Activated CD4-positive, CD25-positive, alpha-beta regulatory T cell (primary cell): ENCODE measurements at places on chromosomes 3 and 15.

DNA sequence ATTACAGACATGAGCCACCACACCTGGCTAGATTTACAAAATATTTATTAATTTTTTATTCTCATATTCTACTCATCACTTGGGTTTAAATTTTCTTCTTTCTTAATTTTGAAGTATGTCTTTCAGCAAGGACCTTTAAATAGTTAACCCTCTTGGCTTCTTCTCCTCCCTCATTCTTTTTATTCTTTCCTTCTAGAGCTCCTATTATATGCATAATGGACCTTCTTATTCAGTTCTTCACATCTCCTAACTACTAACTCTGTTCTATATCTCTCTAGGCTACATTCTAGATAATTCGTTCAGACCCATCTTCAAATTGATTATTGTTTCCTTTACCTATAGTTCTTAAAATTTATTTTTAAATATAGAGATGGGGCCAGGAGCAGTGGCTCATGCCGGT lies 43.2 kb upstream of the MTMR14 start:
- no peak for DNase-seq

DNA sequence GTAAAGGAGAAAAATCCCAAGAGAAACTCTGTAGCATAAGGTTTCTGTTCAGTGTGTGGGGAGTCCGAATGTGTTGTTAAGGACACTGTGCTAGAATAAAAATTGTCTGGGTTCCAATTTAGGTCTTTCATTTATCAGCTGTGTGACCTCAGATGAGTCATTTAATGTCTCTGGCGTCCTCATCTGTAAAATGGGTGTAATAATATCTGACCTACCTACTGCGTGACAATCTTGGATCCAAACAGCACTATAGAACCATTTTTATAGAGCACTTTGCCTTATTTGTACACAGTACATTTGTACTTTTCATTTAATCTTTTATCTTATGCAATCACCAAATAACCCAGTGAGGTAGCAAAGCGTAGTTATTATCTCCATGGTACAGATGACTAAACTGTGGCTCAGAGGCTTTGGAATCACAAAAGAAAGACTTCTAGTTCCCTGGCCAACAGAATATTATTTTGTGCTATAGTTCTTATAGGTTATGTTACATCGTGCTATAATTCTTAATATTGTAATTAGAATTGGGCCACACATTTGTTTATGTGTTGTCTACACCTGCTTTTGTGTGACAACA lies 46.6 kb upstream of the TNIK start:
- no peak for DNase-seq

DNA sequence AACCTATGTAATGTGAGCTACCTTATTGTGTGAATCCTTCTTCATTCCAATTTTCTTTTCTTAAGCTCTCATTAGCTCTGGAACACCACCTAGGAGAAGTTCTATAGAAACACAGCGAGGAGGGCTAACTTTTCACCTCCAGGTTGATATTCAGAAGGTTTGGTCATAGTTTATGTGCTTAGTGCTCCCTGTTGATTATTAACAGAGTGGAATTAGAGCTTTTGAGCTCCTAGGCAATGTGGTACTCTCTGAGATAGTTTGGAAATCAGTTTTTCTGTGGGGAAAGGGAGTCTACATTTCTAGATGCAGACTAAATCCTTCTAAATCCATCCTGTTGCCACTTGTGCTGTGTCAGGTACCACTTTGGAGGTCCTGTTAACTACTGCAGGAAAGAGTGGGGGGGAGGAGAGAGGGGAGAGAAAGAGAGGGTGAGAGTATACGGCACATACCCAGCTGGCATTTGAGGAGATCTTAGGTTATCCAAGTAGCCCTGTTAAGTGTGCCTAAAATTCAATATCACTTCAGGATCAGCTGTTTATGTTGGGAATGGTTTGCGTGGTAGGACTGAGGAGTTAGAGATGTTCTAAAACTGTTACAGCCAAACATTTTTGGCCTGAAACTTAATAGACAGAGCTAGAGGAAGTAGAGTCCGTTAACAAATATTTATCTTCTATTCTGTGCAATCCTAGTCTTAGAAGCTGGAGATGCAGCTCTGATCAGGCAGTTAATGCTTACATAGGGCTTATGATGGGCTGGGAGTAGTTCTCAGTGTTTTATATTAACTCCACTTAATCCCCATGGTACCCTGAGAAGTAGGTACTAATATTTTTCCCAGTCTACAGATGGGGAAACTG lies 117.5 kb upstream of the PROK2 start:
- DNase-seq = no peak

DNA sequence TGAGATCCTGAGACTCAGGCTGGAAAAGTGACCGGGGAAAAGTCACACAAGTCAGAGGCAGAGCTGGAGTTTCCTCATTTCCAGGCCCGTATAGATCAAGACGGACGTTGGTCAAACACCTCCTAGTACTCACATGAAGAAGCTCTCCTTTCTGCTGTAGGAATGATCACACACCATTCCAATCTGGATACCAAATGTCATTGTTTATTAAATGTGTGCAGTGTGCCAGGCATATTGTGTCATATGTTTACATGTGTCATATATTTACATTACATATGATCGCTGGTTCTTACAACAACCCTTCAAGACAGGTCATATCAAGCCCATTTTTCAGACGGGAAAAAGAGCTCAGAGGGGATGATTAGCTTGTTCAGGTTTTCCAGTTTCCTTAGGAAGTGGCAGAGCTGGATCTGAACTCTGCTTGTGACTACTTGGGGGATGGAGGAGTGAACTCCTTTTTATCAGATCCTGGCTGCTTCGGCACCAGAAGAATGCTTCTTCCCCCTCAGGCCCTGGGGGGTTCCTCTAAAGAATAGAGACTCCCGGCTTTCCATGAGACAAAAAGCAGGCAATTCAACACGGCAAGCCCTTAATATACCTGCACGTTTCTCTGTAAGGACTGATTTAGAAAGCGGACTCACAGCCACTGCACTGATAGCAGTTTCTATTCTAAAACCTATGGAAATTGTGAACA lies 41.9 kb downstream of the FAM43A start:
- no peak for DNase-seq

GRCh38 chr3:71127052-71127831 lies 456.3 kb downstream of the FOXP1 start:
- DNase-seq = no peak

GRCh38 chr3:53350652-53351051 lies 3.3 kb upstream of the DCP1A start:
- no peak for DNase-seq

- no peak for DNase-seq
Observed at GRCh38 chr3:111519178-111519855, 22.7 kb upstream of the CD96 start.

GRCh38 chr3:3160826-3161225 lies 18.7 kb downstream of the CRBN start:
- DNase-seq = no peak

DNA sequence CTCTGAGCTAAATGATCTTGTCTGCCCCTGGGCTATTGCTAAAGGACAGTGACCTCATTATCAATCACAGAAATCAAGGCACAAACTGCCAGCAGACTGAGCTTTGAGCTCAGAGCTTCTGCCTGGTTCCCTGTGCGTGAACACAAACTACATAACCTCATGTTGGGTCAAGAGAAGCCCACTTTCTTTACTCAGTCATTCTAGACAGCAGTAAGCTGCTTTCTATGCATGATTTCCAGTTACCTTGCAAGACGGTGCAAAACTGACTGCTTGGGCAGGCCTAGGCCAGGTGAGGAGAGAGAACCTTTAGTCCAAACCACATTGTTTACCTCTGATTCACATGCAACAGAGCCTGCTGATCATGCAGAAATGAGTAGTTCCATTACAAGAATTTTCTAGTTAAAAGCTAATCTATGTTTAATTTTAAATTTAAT lies 75.1 kb downstream of the ARRDC4 start:
- DNase-seq = no peak

DNA sequence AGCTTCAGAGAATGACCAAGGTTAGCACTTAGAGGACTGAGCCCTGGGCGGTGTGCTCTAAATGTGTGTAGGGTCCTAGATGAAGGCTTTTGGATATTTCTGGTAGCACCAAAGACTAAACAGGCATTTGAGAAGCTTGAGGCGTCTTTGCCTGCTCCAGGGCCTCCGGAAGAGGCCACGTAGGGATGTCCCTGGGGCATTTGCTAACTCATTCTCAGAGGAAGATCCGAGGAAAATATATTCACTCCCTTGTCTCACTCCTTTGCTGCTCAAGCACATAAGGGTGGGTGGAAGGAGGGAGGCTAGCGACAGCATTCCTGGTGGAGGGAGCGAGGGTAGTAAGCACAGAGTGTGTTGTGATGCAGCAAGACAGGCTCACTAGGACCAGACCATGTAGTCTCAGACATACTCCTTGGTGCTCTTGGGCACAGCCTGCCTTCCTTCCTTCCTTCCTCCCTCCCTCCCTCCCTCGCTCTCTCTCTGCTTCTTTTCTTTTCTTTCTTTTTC lies 38.5 kb upstream of the XCR1 start:
- DNase-seq = no peak

DNA sequence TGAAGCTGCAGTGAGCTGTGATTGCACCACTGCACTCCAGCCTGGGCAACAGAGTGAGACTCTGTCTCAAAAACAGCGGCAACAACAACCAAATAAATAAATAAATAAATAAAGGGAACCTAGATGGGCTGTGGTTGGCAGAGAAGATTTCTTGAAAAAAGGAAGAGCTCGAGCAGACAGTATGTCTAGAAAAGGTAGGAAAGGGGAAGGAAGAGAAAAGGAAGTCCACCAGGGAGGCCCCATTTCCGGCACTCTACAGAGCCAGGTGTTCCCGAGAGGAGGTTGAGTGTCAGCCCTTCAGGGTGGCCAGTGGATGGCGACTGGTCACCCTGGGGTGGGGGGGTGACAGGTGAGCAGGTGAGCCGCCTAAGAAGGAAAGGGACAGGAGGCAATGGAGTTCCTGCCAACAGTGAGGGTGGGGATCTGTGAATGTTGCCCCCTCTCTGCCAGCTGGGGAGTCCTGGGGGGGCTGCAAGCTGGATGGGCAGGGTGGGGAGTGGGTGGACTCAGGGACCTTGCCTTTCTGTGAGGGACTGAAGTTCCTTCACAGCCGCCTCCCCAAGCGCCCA lies 14.8 kb downstream of the PAQR5 start:
- DNase-seq = no peak

DNA sequence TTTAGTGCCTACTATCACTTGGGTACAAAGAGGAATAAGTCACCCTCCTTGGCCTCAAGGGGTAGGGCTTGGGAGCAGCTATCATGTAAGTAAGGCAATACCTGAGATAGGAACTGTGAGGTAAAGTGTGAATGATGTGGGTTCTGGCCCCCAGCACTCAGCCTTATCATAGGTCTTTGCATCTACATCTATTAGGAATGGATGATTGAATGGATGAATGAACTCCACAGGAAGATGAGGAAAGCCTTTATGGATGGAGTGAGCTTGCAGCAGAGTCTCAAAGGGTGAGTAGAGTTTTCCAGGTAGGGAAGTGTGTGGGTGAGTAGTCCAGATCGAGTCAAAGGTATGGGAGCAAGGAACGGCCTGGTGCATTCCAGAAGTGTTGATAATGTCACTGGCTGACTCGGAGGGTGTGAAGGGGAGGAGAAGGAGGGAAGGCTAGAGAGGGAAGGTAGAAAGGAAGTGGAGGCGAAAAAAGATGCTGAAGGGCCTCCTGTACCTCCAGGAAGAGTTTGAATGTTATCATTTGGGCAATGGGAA lies 13.1 kb upstream of the ABHD2 start:
- no peak for DNase-seq

- no peak for DNase-seq
Observed at GRCh38 chr3:49058011-49058410, 28.8 kb upstream of the IMPDH2 start.

DNA sequence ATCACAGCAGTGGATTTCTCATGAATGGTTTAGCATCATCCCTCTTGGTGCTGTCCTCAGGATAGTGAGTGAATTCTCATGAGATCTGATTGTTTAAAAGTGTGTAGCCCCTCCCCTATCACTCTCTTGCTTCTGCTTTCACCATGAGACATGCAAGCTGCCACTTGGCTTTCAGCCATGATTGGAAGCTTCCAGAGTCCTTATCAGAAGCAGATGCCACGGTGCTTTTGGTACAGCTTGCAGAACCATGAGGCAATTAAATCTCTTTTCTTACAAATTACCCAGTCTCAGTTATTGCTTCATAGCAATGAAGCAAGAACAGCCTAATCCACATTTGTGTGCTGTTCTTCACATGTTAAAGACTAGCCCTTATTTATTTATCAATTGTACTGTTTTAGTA lies 495.2 kb upstream of the EPHA6 start:
- DNase-seq = no peak

DNA sequence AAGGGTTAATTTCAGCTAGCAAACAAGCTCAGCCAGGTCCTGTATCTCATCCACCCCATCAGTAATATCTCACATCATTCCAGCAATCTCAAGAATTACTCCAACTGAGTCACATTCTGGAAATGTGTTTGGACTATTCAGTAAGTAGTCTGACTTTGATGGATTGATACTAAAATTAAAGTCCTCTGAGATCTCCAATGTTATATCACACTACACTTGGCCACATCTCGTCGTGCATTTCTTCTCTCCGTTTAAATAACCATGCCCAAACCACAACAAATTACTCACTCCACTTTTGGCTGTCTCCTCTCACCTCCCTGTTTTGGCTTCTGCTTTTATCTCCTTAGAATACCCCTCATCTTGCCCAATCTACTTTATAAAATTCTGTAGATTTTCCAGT lies 292.2 kb downstream of the PYDC2 start:
- DNase-seq = no peak

DNA sequence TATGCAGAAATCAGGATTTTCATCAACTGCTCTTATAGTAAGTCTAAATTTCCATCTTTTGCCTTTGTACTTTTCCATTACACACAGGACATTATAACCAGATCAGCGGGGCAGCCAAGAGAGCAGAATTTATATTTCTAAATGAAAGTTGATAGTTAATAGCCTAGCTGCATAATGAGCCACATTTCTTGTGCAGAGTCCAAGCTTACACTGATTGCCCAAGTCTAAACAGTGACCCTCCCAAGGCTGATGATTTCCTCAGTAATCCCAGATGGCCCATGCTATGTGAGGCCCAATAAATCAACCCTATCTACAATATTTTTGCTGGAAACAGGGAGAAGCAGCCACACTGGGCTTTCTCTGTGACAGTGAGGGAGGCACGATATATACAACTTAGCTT lies 475.8 kb upstream of the KCNMB2 start:
- no peak for DNase-seq

- no peak for DNase-seq
Observed at GRCh38 chr3:81910244-81910852, 148.9 kb upstream of the GBE1 start.

DNA sequence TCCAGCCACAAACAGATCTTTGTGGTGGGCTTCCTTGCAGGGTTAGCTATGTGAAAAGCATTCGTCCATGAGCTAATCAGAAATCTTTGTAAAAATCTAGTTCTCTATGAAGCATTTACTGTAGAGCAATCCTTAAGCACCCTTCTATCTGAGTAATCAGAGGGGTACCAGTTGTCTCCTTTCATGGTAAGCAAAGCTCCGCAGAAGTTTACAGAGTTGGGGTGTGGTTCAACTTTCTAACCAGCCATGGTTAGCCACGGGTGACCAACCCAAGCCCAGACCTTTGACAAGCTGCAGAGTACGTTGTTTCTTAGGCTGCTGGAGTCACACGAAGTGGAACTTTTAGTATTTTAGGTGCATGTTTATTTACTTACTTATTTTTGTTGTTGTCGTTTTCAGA lies 77.4 kb downstream of the FLNB start:
- no peak for DNase-seq

GRCh38 chr15:77282333-77282732 lies 137.6 kb downstream of the PEAK1 start:
- no peak for DNase-seq

GRCh38 chr3:54827776-54828175 lies 100.1 kb downstream of the LRTM1 start:
- no peak for DNase-seq

GRCh38 chr3:23895181-23895580 lies 21.6 kb downstream of the NKIRAS1 start:
- DNase-seq = no peak

GRCh38 chr15:100249096-100249815 lies 92.5 kb downstream of the ADAMTS17 start:
- no peak for DNase-seq
